ENCODE measurements at places on chromosomes 7 and 10.

DNA sequence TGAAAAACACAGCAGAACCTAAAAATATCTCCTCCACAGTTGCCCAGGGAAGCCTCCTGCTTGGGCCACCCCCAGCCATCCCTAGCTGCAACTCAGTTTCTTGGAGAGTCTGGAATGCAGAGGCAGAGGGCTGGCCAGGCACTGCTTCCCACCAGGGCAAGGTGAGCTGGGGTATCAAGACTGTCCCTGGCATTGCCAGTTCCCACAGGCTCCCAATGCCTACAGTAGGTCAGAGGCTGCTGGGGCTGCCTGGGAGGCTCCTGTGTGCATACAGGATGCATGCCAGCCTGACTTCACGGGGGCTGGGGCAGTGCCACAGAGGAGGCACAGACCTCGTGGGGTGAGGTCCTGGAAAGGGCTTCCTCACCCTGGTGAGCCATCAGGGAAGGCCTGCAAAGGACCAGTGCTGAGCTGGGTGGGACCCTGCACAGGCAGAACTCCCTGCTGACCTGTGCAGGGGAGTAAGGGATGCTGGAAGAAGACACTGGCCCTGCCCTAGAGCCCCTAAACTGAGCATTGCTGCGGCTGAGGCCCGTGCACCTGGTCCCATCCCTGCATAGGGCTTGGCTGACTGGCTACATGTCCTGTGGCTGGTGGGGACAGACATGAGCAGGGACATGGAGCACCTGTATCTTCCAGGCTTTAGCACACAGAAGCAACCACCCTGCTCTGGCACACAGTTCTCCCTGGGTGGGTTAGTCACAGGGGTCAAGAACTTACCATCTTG lies 121.9 kb upstream of the RET start:
- DNase-seq, result no peak

DNA sequence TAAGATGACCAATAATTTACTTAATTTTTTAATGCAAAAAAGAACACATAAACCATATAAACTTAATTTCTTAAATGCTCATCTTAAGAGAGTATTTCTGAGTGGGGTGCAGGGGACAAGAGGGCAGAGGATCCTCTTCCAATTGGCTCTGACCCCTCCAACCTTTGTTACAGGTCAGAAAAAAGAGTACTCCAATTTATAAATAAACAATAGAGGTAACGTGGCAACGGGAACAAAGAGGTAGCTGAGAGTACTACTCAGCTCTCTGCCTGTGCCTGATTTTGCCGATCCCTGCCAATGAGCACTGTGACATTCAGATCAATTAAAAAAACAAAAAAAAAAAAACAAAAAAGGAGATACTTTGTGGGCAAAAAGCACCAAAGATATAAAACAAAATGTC lies 307.9 kb downstream of the PARD3 start:
- no peak for DNase-seq

DNA sequence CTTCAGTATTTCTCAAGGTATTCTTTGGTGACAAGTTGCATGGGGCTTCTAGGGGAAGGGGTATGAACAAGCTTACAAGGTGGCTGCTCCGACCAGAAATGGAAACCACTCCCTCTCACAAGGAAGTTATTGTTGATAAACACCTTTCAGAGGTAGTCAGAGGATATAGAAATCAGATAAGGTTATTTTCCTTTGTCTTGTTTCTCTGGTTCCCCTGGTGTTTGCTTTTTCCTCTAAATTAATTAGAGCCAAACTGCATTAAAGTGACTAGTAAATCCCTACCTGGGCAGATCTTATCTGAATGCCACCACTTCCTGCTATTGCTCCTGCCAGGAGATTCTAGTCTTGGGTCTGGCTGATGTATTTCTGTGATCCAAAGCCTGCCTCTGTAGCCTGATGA lies 725.4 kb downstream of the INHBA start:
- DNase-seq, result no peak

- DNase-seq, result no peak
Observed at GRCh38 chr10:70939441-70940003, 51.2 kb upstream of the PCBD1 start.

GRCh38 chr7:107939573-107940489 lies 48.8 kb downstream of the DLD start:
- DNase-seq, result no peak

- no peak for DNase-seq
Observed at GRCh38 chr10:127964621-127965020, 57.7 kb downstream of the PTPRE start.

DNA sequence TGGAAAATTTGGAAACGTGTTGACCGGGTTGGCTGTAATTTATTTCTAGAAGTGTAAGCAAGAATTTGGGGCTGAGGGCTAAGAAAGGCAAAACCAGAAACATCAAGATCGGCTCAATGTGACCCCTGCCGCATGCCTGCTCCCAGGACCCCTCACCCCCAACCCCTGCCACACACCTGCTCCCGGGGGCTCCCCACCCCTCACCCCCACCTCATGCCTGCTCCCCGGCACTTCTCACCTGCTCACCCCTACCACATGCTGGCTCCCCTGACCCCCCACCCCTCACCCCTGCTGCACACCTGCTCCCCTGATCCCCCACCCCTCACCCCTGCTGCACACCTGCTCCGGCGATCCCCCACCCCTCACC lies 19.0 kb upstream of the CFAP46 start:
- no peak for DNase-seq

GRCh38 chr10:85924382-85925102 lies 442.1 kb downstream of the GRID1 start:
- DNase-seq, result no peak

- no peak for DNase-seq
Observed at GRCh38 chr7:21142081-21142480, 285.8 kb upstream of the SP4 start.

GRCh38 chr10:21194510-21194993 lies 297.4 kb upstream of the NEBL start:
- DNase-seq, result no peak

DNA sequence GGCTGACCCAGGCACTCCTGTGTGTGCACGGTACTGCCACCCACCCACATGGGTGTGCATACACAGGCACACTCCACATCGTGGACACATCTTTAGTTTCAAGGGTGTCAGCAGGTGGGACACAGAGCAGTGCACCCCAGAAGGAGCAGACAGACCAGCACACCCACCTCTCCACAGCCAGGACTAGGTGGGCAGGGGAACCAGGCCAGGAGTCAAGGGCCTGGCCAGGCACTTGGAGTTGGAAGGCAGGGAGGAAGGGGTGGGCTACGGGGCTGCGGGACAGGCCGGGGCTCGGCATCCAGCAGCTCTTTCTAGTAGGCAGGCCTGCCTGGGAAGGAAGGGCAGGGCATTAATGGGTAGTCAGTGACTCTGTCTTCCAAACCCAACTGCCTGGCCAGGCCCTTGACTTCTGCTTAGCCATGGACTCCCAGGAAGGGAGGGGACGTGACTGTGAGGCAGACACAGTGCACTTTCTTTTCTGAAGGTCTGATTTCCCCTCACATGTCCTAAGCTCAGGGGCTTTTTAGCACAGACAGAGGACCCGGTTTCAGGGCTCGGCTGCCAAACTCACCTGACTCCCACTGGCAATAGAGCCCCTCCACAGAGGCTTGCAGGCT lies 14.6 kb downstream of the RASGEF1A start:
- no peak for DNase-seq

DNA sequence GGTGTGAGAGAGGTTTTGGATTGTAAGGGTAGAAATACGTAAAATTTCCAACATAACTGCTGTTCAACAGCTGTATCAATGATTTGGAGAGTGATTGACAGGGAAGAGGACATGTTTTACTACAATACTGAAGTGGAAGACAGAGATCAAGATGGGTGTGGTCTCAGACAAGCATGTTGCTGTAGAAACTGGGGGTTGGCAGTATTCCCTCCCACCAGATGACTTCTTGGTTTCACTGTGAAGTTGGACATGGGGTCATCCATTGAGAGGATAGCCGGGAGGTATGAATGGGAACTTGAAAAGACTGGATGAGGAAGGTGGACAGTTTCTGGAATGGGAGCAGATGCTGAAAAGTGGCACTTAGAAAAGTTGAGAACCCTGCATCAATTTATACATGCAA lies 95.3 kb upstream of the HDAC9 start:
- DNase-seq, result no peak

DNA sequence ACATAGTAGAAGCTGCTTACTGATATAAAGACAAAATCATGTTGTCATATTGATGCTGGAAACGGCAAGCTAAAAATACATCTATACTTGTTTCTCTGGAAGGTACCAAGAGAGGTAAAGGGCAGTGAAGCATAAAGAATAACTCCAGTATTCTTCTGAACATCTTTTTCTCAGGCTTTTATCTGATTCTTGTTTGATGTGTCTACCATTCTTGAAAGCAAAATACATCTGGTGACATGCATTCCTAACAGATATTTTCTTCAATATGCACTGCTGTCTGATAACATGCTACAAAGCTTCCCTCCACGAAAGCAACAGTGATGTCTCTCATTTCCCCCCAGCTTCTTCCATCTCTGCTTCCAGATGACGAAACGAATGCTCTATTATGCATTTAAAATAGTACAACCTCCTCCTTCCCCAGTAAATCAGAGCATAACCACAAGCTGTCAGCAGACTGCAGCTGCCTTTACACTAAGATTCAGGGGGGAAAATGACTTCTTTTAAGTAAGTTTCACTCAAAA lies 100.8 kb downstream of the ARHGAP21 start:
- DNase-seq, result no peak

DNA sequence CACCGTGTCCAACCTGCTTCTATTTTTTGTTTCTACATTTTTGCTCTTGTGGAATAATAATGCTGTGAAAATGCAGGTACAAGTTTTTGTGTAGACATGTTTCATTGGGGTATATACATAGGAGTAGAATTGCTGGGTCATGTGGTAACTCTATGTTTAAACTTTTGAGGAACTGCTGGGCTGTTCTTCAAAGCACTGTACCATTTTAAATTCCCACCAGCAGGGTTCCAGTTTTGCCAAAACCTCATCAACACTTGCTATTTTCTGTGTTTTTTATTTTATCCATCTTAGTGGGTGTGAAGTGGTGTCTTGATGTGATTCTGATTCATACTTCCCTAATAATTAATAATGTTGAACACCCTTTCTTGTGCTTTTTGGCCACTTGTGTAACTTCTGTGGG lies 138.6 kb downstream of the RGS10 start:
- no peak for DNase-seq

GRCh38 chr7:38880035-38880434 lies 29.0 kb downstream of the VPS41 start:
- DNase-seq, result no peak

DNA sequence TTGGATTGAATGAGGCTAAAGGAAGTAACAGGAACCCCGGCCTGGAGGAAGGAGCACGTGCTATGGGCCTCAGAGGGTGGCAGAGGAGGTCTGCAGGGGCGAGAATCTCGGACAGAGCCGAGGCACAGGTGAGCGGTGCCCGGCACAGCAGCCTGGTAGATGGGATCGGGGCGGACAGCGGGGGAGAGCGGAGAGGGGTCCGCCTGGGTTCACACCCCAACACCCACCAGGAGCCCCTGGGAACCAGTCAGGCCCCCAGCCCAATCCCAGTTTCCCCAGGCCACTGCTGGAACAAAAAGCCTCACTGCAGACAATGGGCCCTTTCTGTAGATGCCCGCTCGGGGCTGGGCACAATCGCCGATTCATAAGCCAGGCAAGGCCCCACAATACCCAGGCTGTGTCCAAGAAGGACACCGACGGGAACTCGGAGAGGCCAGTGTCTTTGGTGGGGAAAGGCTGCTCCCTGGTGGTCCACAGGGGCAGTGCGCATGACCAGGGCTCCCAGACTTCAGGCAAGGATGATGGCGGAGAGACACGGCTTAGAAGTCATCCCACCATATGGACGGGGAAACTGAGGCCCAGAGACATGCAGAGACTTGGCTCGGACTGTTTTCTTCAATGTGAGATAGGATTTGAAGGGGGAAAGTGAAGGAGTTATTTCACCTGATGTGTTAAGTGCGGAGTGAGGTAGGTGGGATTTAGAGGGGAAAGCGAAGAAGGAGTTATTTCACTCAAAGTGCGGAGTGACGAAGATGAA lies 106.9 kb upstream of the GPR26 start:
- peak; percentile 60 for DNase-seq

DNA sequence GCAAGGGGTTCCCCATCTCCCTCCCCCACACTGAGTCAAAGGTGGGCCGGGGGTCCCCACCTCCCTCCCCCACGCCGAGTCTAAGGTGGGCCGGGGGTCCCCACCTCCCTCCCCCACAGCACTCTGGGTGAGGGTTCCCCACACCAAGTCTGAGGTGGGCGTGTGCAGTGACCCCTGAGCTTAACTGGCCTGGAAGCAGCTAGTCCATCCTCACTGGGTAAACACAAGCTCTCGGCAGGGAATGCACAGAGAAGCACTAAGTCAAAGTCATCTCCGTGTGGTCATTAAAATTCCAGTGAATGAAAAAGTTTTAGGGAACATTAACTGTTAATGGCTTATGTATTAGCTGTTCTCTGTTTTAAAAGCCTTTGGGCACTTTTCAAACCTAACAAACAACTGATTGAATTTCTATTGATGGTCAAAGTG lies 43.7 kb upstream of the PRKAR1B start:
- no peak for DNase-seq

DNA sequence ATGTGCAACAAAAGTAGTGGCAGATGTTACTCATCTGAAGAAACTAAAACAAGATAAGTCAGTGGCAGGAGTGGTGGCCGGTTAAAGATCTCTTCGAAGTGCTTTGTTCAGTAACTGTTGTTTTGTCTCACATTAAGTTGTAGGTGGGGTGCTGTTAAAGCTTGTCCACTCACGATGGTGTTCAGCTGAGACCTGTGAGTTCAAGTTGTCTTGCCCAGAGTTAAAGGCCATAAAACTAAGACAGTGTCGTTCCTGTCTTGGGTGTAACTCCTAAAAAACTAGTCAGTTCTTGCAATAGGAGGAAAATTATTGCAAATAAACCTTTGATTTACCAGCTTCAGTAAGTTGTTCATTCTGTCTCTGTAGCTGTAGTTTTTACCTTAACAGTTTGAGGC lies 857 bp upstream of the FOXP2 start:
- DNase-seq, result no peak

- DNase-seq, result no peak
Observed at GRCh38 chr10:74836877-74837276, 10.5 kb downstream of the KAT6B start.

- DNase-seq, result no peak
Observed at GRCh38 chr7:157926521-157927150, 589.8 kb downstream of the DNAJB6 start.

DNA sequence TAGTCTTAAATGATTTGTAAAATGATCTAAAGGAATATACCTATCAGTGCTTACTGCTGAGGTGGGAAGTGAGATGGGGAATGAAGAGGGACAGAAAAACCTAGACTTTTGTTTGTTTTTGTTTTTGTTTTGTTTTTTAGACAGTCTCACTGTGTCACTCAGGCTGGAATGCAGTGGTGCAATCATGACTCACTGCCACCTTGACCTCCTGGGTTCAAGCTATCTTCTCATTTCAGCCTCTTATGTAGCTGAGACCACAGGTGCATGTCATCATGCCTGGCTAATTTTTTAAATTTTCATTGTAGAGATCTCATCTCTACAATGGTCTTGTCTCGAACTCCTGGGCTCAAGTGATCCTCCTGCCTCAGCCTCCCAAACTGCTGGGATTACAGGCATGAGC lies 116.4 kb upstream of the SEM1 start:
- DNase-seq, result no peak

- peak; percentile 61 for DNase-seq
Observed at GRCh38 chr7:30771174-30771879, at the start of gene MINDY4. TSS of gene MINDY4 (plus strand) at chr7:30771417. CDS start at chr7:30771494, 77 bp downstream.
